Ammon's horn (tissue), 1 donor: ENCODE measurements at places on chromosomes 5 and 9.

DNA sequence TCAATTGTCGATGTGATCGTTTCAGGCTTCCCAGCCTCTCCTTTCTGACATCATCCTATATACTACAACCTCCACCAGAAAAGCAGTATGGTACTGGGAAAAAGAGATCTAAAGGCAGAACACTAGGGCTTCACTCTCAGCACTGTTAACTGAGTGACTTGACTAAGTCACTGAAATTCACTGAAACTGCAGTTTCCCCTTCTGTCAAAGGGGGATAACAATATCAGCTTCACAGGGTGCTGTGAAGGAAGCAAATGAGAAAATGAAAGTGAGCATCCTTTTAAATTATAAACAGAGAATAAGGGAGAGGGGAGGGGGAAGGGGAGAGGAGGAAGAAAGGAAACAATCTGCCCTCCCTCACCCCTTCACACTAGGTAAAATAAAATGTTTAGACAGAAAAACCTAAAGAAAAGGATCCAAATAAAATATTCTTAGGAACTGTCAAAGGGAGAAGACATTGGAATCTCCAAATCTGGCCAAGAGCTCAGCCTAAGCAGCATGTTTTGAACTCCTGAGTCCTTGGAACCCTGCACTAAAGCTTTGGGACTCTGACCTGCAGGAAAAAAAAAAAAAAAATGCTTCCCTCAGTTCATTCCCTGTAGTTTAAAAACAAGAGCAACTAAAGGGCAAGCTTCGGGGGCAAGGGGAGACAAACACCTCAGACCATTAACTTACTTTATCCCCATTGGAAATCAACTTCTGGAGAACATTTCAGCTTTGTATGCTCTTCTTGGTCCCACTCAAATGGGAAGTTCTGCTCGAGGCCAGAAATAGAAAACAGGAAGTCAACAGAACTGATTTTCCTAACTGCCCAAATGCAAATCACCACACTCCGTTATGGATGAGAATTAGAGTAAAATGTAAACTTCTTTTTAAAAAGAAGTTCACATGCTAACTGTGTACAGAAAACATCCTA is 178.3 kb downstream of the DEPDC1B start:
- DNase-seq: no peak

GRCh38 chr9:18459962-18460584 is 13.9 kb upstream of the ADAMTSL1 start:
- DNase-seq: no peak

DNA sequence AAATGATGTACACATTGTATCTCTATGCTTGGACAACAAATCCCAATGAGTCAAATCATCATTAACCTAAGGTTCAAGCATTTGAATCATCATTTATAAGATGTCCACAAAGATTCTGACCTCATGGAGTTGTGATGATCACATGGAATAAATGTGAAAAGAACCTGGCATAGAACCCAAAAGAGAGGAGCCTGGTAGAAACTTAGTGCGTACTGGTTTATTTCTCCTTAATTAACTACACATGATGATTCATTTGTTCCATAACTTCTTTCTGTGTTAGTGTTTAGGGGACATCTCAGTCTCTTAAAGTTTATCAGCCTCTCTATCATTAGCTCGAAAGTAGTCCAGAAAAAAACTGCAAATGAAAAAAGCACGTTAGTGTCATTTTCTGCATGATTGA is 411.6 kb downstream of the BRINP1 start:
- no peak for DNase-seq

DNA sequence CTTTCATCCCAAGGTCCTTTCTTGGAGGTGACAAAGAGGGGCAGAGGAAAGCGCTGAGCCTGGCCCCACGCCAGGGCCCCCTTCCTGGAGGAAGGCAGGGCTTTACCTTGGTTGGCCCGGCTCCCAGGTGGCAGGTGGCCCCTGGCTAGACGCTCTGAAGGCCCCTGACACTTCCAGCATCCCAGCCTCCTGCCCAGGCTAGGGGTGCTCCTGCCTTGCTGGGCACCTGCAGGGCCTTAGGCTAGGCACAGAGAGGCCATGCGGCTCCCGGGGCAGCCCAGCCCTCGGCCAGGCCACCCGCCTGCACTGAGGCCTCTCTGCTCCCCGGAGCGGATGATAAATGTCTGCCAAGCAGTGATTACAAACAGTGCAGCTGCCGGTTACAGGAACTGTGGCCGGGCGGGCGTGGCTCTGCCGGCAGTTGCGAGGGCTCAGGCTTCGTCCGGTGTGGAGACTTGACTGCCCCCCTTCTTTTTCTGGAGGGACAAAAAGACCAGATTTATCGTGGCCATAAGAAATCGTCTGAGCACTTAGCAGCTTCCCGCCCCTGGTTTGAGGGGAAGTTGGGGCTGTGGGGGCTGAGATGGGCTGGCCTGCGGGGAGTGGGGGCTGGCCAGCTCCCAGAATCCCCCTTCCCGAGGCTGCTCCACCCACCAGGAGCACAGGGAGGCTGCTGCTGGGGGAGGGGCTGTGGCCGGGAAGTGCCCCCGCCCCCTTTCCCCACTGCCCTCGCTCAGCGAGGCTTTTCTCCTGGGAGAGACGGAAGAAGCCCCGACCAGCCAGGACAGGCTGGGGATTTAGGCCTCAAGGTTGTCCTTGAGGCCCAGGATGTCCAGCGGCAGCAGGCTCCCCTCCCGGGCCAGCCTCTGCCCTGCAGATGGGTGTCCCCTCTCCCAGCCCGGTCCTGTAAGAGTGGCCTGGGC is 31.6 kb upstream of the UBAC1 start:
- DNase-seq: peak; percentile 48

- no peak for DNase-seq
These were observed 17.7 kb upstream of the ANXA1 start for GRCh38 chr9:73133921-73134407.

DNA sequence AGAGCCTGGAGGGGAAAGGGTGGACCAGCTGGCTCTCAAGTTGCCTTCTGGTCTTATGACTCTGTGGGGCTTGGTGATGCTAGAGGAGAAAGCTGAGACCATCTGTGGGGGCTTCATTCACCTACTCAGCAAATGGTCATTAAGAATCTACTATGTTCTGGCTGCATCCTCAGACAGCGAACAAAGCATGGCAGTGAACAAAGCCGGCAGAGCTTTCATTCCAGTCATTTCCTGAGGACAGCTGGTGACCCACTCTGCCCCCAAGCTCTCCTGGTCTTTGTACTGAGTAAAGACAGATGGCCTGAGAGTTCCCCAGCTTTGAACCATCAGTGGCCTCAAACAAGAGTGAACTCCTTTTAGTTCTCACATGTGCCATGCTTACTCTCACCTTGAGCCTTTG is 48.0 kb downstream of the FGF1 start:
- no peak for DNase-seq

DNA sequence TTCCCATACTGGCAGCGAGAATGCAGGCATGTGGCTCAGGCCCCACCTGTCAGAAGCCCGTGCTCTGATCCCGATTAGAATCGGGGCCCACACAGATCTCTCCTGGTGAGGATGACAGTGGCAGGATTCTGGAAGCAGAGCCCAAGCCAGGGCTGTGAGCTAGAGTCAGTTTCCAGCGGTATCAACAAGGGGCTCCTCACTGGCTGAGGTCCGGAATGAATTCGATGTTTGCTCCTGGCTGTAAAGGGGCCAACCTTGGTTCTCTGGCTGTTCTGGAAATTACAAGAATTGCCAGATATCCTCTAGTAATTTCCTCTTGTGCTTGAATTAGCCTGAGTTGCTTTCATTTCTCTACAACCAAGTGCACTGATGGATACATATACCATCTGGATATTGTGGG is 129.1 kb upstream of the SPRY4 start:
- DNase-seq: no peak

- DNase-seq: peak; percentile 32
These were observed 195.3 kb upstream of the RFX3 start for GRCh38 chr9:3721096-3721495.

- peak; percentile 43 for DNase-seq
These were observed 117.5 kb downstream of the SLC1A3 start for GRCh38 chr5:36723912-36724311.

DNA sequence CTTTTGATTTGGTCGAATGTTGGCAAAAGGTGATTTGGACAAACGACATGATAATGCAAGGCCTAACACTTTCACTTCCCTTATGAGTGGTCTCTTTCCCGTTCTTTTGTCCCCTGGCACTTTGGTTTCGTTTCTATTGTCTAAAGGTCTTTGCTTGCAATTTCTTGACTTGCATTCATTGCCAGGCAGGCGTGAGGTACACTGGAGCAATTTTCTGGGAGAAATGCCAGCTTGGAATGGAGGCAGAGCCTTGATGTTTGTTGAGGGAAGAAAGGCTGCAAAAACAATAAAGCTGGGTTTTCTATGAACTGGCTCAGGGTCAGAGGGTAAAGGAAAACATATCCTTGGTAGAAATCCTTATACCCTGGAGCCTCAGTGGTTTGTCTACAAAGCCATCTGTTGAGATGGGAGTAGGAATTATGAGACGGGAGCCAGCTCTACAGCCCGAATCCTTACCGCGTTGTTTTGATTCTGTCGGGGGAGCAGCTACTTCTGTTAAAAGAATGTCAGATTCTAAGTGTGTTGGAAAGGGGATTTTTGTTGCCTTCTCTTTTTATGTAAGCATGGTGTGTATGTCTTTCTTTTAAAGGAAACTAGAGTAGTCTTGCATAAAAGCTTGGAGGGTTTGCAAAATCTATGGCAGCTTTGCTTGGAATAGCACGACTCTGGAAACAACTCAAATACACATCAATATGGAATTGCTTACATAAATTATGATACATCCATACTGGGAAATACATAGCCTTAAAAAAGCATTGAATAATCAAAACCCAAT is 158.9 kb downstream of the RMI1 start:
- peak; percentile 62 for DNase-seq

DNA sequence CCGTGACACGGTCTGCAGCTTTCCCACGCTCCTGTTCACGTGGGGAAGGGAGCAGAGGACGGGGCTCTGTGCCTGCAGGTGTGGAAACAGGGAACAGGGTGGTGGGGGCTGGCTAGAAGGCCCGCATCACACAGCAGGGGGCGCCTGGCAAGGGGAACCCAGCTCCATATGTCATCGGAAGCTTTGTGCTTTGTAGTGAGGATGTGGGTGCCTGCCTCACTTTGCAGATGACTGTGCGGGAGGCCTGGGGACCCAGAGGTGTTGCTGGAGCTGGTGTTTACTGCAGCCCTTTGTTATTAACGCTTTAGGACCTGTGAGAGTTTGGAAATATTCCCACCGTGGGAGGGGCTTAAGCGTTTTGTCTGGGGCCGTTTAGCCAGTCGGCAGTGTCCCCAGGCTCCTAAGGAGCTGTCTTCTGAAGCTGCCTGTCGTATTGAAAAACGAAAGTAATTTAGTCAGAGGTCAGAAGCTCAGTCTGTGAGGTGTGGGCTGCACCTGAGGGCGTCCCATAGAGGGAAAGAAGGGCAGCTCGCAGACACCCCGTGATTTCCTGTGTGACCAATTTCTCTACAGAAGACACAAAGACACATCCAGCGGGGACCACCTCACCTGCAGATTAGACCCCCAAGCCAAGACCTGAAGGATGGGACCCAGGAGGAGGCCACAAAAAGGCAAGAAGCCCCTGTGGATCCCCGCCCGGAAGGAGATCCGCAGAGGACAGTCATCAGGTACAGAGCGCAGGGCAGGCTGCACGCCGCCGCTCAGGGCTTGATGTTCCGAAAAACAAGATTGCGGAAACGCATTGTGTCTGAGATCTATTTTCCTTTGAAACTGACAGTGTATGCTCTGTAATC is 9.1 kb downstream of the MAN1B1 start:
- no peak for DNase-seq
